ENCODE measurements at places on chromosomes 3 and 15. TPM values are rescaled to one million over a fixed set of nuclear protein-coding genes. Genes with fewer than 3 reads are reported as not detected.

GRCh38 chr3:129409541-129409940, 18.9 kb downstream of the EFCAB12 start:
- peak; percentile 82 for DNase-seq

The HDGFL3 gene
- 9.5 TPM for total RNA-seq

The CHRD gene
- under 0.01 TPM for total RNA-seq

DNA sequence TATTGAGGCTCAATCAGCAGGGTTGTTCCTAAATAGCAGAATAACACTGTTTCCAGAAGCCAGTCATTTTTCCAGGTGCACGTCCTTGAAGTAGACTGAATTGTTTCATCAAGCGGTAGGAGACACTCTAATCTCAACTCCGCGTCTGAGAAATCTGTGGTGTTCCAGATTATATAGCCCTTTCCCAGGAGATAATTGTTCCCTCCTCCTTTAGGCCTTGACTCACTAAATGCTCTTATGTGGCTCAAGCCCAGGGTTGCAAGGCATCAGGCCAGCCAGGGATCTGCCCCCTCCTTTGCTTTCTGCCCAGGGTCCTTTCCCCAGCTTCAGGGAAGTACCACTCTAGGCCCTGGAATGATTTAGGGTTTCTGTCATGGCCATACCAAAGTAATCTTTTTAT, 5.7 kb upstream of the HLTF start:
- no peak for DNase-seq

DNA sequence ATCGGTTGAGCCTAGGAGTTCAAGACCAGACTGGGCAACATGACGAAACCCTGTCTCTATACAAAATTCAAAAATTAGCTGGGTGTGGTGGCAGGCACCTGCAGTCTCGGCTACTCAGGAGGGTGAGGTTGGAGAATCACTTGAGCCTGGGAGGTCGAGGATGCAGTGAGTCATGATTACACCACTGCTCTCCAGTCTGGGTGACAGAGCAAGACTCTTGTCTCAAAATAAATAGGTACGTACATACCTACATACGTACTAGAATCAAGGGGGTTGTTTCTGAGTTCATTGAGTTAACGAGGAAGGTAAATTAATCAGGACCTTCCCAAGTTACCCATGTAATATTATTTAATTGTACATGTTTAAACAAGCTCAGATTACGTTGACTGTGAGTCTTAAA, 97.5 kb downstream of the CHL1 start:
- DNase-seq = no peak

DNA sequence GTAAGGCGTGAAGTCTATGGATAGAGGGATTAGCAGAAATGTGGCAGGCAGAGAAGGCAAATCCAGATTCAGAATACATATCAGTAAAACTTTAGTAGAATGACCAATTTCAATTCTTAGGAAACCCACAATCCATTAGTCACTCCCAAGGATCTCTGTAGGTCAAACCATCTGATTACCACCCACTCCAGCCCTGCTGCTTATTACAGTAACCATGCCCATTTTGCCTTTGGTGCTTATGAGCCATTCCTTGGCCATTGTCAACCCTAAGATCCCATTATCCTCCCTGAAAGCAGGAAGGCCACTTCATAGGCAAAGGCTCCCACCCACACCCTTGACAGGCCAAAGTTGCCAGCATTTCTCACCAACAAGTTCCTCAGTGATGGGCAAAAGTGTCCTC, 5.1 kb upstream of the KLHL40 start:
- DNase-seq = peak; percentile 58

GRCh38 chr3:189303584-189303983, 131.8 kb downstream of the TPRG1 start:
- DNase-seq = no peak

The TRIP4 gene
- total RNA-seq = 13.1 TPM

- DNase-seq = no peak
Observed at GRCh38 chr3:112967828-112968227, 7.1 kb downstream of the CD200R1 start.

All from IMR-90 (cell line).